A549 (cell line): ENCODE measurements at places on chromosomes 3 and 15. TPM values are rescaled to one million over a fixed set of nuclear protein-coding genes. Genes with fewer than 3 reads are reported as not detected.

DNA sequence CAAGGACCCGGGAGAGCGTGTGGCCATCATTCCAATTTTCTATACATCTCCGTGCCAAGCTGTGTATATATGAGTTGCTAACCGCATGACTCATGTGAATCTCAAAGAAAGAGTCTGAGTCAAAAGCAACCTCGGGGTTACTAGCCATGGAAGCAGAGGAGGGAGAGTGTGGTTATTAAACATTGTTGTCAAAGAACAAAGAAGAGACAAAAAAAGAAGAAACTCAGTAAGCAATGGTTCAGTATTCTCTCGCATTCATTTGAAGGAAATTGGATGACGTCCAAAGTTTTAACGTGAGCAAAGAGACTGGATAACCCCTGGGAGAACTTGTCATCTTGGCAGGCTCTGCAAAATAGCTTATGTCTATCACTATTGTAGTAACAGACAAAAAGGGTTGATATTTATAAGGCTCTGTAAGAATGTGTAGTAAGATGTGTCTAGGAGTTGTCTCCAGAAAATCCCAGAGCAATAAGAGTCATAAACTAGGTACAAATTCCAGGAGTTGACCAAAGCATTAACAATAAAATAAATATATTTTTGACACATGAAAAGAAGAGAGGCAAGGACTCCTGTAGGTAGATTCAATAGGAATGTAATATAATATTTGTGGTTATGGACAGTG, 52.8 kb upstream of the GRM7 start:
- DNase-seq = no peak

DNA sequence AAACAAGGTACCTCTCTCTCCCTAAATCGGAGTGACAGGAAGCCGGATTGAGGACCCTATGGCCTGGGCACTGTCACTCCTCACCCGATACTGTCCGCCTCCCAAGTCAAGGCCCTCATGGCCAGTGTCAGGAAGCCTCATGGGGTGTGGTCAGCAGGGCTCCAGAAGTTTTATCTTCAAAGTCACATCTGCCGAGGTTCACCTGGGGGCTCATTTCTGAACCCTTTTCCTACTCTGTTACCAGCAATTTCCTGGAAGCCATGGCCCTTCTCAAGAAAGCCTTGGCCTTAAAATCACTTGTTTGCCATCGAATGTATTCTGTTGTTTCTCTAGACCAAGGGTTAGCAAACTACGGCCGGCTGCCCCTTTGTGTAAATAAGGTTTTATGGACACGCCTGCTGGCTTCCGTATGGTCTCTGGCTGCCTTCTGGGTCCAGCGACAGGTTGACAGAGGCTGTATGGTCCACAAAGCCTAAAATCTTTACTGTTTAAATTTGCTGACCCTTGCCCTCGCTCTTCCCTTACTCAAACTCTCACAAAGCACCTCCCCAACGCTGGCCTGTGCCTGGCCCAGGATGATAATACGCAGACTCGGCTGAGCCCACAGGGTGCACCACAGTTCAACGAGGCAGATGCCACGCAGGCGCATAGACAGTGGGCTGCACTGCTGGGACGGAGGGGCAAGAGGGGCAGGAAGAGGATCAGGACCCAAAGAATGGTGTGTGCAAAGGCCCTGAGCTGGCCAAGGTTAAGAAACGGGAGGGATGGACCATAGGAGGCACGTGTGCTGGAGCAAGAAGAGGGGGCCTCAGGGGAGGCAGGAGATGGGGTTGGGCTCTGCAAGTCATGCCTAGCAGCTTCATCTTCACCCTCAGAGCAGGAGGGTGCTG, 24.7 kb upstream of the DUSP7 start:
- DNase-seq = no peak

The TMEM45A gene
- polyA plus RNA-seq = 3.3 to 5.2 TPM (median 4.6 TPM) in 3 replicates

The RBP2 gene
- not detected in 3 replicates for polyA plus RNA-seq

The FSIP1 gene
- 0.71 to 0.90 TPM (median 0.80 TPM) in 3 replicates for polyA plus RNA-seq

DNA sequence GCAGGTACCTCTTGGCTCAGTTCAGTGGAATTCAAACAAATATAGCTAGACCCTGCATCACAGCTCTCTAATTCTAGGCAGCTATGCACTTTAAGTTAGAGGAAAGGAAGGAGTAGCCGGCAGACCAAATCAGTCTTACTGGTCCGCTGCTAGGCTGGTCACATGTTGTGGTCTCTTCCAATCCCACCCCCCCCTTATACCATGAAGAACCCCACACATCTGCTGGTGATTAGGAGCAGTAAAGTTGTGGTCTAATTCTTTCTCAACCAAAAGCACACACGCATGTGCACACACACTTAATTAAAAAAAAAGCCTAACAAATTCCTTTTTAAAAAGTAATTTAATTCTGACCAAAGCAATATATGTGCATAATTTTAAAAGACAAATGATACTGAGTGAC, 16.7 kb upstream of the SH3GL3 start:
- no peak for DNase-seq

- DNase-seq = no peak
These were observed 38.3 kb downstream of the COMMD2 start for GRCh38 chr3:149713730-149714654.

The LRRIQ4 gene
- polyA plus RNA-seq = not detected in 3 replicates

- peak; percentile 3 for DNase-seq
These were observed 705 bp upstream of the TFRC start for GRCh38 chr3:196082619-196082971.

DNA sequence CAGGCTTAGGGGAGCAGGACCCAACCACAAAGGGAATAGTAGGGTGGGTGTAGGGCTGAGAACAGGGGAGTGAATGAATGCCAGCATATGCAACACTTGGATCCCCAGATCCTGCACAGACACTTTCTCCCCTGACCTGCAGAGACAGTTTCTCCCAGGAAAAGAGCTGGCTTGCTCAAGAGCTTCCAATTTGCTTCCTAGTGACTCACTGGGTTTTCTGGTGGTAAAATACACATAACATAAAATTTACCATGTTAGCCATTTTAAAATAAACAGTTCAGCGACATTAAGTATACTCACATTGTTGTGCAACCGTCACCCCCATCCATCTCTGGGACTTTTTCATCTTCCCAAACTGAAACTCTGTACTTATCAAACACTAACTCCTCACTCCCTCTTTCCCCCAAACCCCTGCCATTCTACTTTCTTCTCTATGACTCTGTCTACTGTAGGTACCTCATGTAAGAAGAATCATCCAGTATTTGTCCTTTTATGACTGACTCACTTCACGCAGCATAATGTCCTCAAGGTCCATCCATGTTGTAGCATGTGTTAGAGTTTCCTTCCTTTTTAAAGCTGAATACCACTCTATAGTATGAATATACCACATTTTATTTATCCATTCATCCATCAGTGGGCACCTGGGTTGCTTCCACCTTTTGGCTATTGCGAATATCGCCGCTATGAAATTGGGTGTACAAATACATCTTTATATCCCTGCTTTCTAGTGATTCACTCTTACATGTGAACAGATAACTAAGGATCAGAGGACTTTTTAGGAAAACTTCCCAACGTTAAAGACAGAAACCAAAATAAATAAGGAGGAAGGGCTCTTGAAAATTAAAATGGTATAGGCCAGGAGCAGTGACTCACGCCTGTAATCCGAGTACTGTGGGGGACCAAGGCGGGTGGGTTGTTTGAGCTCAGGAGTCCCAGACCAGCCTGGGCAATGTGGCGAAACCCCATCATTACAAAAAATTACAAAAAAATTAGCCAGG, 95.6 kb upstream of the TJP1 start:
- DNase-seq = peak; percentile 56

The EIF4E3 gene
- polyA plus RNA-seq = 2.3 to 2.8 TPM (median 2.7 TPM) in 3 replicates

DNA sequence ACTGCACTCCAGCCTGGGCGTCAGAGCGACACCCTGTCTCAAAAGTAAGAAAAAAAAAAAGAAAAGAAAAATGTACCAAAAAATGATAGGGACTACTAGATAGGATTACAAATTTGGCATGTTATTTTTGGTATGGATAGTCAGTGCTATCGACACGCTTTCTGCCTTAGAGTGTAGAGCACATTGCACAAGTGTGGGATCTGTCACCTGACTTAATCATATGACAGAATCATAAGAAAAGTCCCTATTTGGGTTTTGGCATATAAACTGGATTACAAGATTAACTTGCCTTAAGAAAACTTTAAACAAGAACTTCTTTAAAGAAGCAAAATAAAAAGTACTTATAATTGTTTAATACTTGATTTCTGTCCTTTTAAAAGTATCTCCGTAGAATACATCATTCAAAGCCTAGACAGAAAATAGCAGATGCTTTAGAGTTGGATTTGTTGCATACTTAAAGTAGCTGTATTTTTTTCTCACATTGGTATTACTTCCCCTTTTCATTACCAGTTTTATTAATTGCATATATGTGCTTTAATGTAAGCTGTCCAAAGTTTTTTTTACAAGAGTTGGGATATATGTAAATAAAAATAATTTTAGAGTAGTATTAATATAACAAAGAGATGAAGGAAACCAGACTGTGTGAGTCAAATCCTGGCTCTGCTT, 7.8 kb downstream of the ATP6V1A start:
- no peak for DNase-seq

GRCh38 chr3:16334909-16335308, 69.9 kb downstream of the OXNAD1 start:
- DNase-seq = no peak
